ENCODE measurements at places on chromosomes 3 and 15. TPM values are rescaled to one million over a fixed set of nuclear protein-coding genes. Genes with fewer than 3 reads are reported as not detected.

DNA sequence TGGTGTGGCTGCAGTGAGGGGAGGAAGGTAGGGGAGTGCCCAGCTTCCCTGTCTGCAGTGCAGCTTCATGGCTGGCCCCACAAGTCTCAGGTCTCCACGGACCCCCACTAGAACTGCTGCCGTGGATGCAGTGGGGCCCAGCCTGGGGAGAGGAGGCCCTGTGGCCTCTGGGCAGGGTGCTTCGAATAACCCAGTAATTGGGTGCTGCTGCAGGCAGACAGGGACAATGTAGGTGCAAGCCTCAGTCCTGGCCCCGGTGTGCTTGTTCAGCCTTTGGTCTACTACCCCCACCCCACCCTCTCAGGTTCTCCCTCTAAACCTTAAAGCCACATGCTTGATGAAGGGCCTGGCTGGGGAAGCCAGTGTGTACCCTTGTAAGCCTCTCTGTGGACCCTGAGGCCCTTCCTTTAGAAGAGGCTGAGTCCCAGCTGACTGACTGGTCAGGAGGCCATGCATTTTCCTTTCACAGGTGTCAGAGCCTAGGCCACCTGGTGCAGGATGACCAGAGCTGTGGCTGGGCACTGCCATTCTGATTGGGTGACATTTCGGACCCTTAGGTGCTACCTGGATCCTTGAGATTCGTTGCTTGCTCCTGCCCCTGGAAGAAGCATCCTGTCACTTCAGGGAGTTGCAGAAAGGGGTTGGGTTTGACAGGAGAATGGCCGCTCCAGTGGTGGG lies 21.1 kb upstream of the EXOG start:
- no peak for DNase-seq

DNA sequence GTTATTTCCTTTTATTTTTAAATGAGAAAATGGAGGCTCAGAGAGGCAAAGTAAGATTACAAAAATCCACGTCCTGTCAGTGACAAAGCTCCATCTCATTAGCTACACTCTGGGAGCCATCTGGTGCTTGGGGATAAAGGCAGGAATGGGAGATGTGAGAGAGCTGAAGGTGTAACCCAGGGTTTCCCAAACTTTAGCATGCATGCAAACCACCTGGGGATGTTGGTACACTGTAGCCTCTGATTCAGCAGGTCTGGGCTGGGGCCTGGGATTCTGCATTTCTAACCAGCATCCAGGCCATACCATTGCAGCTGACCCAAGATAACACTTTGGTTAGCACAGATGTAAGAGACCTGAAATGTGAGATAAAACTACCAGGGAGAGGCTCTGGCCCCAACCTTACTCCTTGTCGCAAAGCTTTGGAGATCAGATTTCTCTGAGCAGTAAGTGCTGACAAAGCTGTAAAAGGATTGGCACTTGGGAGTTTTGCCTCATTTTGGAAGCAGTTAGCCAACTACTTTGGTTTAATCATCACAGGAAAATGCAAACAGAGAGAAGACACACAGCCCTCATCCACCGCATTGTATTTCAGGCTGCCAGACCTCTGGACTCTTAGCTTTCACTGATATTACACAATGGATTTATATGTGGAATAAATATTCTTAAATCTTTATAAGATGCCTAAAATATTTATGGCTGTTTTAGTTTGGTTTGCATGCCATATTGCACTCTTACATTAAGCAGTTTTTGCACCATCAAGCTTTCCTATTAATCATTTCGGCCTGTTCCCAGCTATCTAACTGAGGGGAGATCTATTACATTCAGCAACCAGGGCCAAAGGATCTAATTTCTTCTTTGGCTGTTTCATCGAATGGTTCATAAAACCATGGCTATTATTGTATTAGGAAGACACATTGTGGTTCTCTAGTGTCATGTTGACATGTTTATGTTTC lies 263.0 kb downstream of the EBLN2 start:
- DNase-seq, result no peak

Gene EHHADH
- 2.9 TPM for polyA plus RNA-seq

- DNase-seq, result no peak
Measured at GRCh38 chr3:133125171-133125570, 87.0 kb downstream of the TMEM108 start.

DNA sequence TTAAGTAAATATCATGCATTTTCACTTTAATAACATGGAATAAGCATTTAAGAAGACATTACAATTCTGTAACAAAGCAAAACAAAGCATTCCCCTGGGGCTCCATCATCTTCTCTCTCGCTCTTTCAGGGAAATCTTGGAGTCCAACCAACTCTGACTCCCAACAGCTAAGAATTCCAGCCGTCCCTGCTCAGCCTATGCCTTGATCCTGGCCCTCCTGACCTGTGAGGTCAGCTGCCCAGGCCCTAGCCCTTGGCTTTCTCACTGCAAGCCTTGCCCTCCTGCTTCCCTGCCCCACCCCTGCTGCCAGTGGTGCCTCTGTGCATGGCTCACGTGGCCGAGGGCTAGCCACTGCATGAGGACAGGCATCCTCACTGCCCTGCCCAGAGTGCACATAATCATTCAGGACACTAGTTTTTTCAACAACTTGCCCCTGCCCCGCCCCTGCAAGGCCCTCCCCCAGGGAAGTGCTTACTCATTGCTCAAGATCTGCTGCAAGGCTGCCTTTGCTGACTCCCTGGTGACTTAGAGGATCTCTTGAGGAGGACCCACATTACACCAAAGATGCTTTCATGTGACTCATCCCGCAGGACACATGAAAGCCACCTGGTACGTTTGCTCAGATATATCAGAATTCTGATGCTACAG lies 37.6 kb downstream of the MTMR10 start:
- DNase-seq, result no peak

Data from muscle of arm (tissue), 14 donors.